ENCODE measurements at places on chromosomes 2 and 18.

GRCh38 chr2:199738727-199739412, 112.1 kb downstream of the FTCDNL1 start:
- no peak for DNase-seq

- DNase-seq: no peak
Measured at GRCh38 chr2:137039482-137040152, 274.3 kb downstream of the THSD7B start.

DNA sequence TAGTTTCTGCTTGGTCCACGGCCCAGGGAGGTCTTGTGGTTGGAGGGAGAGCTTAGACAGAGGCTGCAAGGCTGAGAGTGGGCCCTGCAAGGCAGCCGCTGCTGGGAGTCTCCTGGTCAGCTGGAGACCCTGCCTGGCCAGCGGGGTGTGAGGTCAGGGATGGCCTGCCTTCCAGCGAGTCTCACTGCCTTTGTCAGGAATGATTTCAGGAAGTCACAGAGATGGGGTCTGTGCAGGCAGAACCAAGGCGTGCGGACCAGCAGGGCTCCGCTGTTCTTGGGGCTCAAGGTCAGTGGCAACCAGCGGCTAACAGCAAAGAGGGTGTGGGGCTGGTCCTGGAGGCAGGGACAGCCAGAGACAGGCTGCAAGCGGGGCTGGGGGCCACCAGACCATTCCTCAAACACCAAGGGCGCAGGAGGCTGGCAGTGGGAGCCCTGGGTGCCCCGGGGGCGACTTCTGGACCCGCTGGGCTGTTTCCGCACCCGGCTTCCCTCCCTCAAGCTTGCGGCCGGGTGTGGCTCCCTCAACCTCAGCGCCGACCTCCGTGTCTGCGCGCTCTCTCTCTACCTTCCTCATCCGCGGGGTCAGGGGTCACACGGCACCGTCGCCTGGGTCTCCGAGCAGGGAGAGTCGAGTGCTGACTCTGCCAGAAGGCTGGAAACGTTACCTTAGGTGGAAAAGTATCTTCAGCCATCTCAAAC, 124.5 kb upstream of the CTDP1 start:
- DNase-seq: no peak

DNA sequence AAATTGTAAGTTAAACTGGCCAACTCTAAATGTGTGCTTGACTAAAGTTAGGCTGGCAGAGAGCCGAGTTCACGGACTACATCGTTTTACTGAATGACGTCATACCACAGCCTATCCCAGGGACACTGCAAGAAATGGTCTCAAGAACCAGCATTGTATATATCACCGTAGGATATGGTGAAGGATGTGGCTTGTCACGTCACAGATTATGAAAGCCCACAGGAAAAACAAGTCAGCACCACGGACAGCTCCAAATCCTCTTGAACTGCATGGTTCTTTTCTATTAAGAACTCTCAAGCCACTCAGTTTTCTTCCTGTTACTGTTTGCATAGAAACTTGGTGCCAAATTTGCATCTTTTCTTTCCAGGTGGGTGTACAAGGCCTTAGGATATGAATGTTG, 85.1 kb upstream of the ACAA2 start:
- DNase-seq: peak; percentile 51

GRCh38 chr2:203662951-203663350, 43.5 kb upstream of the CD28 start:
- DNase-seq: no peak

- no peak for DNase-seq
Measured at GRCh38 chr2:86617738-86618137, 5.9 kb downstream of the RNF103 start.

DNA sequence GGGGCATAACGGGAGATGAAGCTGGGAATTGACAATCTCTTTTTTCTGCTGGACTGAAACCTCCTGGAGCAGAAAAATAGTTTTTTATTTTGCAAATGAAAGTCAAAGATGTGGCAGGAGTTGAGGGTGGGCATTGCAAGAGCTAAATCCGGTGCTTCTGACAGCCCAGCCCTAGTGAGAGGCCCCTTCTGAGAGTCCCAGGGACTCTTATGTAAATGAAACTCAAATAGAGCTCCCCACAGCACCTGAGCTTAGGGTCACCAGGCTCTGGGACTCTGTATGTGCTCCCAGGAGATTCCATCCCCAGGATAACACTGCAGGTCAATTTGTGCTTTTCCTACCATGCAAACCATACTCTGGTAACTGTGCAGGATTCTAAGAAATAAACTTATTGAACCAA, 192.8 kb downstream of the ANKRD30B start:
- DNase-seq: no peak

- DNase-seq: no peak
Measured at GRCh38 chr2:238236571-238236970, 3.3 kb downstream of the HES6 start.

DNA sequence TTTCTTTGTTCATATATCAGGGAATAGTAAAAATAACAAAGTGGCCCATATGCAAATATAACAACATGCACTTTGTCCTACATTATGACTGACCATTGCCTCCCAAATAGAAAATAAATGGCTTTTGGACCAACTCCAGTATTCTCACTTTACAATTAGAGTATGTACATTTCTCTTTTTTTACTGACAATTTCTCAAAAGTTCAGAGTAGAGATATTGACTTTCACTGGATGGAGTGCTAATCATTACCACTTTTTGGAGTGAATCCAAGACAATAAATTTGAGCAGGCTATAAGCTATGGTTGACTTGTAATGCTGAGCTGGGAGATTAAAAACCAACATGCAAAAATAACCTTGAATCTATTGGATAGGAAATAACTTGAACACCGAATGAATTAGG, 987.4 kb downstream of the SUCLG1 start:
- DNase-seq: no peak

GRCh38 chr2:99802734-99803133, 312.9 kb upstream of the REV1 start:
- DNase-seq: no peak
